ENCODE measurements at places on chromosomes 1 and 21.

DNA sequence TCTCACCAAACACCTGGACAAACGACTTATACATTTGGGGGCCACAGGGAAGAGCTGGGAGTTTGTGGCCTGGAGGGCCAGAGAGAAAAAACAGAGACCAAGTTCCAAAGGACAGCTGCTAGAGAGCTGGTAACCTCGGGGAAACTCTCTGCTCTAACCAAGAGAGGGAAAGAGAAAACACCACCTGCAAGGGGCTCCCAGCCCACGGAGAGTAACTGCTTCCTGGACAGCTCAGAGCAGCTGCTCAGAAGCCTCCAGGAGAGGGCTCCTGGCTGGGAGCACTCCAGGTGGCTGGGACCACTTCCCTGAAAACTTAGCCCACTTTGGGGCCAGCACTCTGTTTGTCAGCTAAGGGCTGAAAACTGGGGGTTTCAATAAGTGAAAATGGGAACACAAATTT, 154.8 kb upstream of the GRIK3 start:
- DNase-seq = no peak

GRCh38 chr1:215523128-215523861, 43.8 kb upstream of the KCTD3 start:
- no peak for DNase-seq

GRCh38 chr1:42679364-42679983, 2.7 kb upstream of the YBX1 start:
- DNase-seq = no peak

DNA sequence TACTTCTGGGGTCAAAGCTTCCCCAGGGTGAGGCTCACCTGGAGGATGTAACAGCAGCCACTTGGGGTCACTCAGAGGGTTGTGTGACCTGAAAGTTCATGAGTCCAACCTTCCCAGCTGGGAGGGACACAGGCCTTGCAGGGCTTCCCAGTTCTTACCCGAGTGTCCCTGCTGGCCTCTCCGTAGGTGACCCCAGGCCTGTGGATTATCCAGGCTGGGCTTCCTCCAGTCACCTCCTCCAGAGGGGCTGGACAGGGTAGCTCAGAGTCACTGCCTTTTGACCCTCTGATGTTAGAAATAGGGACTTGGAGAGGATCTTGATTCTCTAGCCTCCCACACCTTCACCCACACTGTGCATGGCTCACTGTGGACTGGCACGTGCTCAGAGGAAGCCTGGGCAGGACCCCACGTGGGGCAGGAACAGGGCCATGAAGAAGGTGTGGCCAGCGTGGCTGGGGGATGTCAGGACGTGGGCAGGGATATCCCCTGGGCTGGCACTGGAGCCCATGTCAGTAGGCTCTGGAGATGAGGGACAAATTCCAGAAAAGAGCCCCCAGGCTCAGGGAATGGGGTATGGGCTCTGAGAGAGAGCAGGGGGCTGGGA, 131.8 kb downstream of the ACTL8 start:
- DNase-seq = no peak

- no peak for DNase-seq
Observed at GRCh38 chr1:55703726-55704363, 488.7 kb upstream of the USP24 start.

GRCh38 chr1:109652402-109652801, 3.5 kb upstream of the GSTM4 start:
- no peak for DNase-seq

GRCh38 chr1:59204001-59204400, 92.9 kb upstream of the FGGY start:
- DNase-seq = peak; percentile 11

DNA sequence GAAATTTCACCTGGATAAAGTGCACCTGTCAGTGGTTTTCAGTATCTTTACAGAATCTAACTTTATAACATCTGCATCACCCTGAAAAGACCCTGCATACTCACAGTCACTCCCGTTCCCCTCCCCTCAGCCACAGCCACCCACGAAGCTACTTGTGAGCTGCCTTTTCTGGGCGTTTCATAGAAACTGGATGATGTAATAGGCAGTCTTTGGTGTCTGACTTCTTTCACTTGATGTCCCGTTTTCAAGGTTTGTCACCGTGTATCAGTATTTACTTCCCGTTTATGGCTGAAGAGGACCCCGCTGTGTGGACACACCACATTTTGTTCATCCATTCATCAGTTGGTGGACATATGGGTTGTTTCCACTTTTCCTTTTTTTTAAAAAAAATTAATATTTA, 47.8 kb upstream of the LRRC3 start:
- peak; percentile 41 for DNase-seq

- no peak for DNase-seq
Observed at GRCh38 chr1:27666791-27667254, 5.2 kb downstream of the IFI6 start.

- no peak for DNase-seq
Observed at GRCh38 chr1:242318140-242318539, 206.4 kb downstream of the PLD5 start.

GRCh38 chr21:29151931-29152330, 21.5 kb downstream of the MAP3K7CL start:
- no peak for DNase-seq

DNA sequence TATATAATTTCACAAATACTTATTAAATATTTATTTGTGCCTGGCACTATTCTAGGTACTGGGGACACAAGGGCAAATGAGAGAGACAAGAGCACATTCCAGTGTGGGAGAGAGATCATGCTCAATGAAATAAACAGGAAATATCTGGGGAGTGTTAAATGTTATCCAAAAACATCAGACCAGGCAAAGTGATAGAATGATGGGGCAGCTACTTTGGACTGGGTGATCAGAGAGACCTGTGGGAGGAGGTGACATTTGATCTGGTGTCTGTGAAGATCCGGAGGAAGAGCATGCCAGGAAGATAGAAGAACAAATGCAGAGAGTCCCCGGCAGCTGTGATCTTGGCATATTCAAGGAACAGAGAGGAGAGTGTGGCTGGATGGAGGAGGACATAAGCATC, 27.5 kb upstream of the GNG12 start:
- no peak for DNase-seq

DNA sequence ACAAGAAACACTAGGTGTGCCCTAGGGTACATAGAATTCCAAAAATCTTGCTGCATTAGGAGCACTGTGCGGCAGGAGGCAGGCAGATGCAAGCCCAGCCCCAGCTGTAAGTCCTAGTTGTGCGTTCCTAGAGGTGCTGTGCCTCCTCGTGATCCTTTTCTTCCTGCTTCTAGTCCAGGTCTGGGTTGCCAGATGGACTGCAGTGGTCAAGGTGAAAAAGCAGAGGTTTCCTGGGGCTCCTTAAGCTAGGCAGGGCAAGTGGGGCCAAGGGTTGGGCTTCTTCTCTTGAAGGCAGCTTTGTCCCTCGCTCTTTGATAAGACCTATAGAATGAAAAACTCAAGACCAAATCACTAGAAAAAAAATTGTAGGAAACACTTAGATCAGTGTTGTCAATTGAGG, 21.6 kb upstream of the SLC45A3 start:
- no peak for DNase-seq
